ENCODE measurements at places on chromosomes 2 and 18.

- DNase-seq: no peak
Observed at GRCh38 chr2:9220201-9220600, 13.6 kb downstream of the ASAP2 start.

GRCh38 chr2:15472133-15472532, 89.0 kb downstream of the NBAS start:
- DNase-seq: no peak

DNA sequence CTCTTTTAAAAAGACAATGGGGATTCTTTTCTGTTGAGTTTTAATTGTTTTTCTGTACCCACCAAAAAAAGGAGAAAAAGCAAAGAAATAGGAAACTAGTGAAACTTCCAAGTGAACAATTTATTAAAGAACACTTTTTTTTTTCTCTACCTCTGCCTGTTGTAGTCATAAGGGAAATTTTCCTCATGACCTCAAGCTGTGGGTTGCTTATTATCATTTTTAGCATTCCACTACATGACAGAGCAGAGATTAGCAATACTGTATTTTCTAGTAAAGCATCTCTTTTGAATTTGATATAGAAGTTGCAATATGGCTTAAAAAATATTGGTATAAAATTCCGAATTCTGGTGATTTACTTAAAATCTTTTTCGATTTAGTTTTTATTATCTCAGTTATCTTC, 87.9 kb upstream of the LRRTM1 start:
- DNase-seq: no peak

DNA sequence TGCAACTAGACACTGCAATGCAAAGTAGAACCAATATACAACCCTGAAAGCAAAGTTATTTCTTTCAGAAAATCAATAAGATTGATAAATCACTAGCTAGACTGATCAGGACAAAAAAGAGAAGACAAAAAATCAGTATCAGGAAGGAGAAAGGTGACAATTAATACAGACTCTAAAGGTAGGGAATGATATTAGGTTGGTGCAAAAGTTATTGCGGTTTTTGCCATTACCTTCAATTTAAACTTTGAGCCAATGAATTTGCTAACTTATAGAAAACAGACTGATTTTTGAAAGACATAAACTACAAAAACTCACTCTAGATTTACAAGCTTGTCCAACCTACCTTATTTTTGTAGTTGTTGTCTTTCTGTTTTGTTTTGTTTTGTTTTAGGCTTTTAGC, 30.5 kb upstream of the MRPS9 start:
- DNase-seq: no peak

GRCh38 chr18:32310101-32310500, 120.3 kb downstream of the MEP1B start:
- no peak for DNase-seq
